Activated CD8-positive, alpha-beta memory T cell treated with anti-CD3 and anti-CD28 coated beads for 36 hours (primary cell): ENCODE measurements at places on chromosomes 6 and 20. TPM values are rescaled to one million over a fixed set of nuclear protein-coding genes. Genes with fewer than 3 reads are reported as not detected.

Gene AGER
- 10.5 TPM for total RNA-seq

Gene OGFRL1
- 5.0 TPM for total RNA-seq

Gene HNF4A
- total RNA-seq = not detected

Gene EPHA7
- not detected for total RNA-seq

Gene RAB44
- total RNA-seq = not detected

Gene ERVFRD-1
- total RNA-seq = not detected

Gene DTNBP1
- total RNA-seq = 17.1 TPM

Gene TMC2
- not detected for total RNA-seq

Gene HLA-DMB
- total RNA-seq = 2.6 TPM

Gene GNAS-AS1
- total RNA-seq = 1.3 TPM

Gene KCNK5
- 32.0 TPM for total RNA-seq

Gene BHLHE23
- total RNA-seq = not detected

Gene TDRD6
- total RNA-seq = not detected
